ENCODE measurements at places on chromosomes 7 and 10.

GRCh38 chr10:50393784-50394467 lies 142.6 kb upstream of the ASAH2 start:
- DNase-seq = peak; percentile 33

DNA sequence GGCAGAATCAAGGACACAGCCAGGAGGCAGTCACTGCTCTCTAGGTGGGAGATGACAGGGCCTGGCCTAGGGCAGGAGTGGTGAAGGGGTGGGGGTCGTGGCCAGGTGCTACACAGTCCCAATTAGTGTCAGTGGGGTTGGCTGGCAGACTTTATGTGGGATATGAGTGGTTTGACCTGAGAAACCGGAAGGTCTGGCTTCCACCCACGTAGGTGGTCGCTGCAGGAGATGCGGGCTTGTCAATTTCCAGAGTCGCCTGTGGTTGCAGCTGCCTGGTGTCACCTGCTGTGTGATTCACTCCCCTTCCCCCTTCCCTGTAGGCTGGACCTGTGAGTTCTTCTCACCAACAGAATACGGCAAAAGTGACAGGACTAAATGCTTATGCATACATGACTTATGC lies 124.3 kb downstream of the KLF6 start:
- no peak for DNase-seq

DNA sequence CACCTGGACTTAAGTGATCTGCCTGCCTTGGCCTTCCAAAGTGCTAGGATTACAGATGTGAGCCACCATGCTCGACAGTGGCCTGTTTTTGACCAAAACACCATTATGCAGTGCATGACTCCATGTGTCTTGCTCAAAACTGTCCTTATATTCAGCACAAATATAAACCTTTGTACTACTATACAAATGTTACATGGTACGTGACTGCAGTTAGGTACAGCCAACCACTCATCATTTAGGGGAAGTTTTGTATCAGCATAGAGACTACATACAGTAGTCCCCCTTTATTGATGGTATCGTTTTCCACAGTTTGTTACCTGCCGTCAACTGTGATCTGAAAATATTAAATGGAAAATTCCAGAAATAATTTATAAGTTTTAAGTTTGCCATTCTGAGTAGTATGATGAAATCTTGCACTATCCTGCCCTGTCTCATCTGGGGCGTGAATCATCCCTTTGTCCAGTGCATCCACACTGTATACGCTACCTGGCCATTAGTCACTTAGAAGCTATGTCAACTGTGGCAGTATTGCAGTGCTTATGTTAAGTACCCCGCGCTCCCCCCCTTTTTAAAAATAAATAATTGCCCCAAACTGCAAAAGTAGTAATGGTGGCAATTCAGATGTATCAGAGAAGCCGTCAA lies 23.3 kb upstream of the ZNF282 start:
- peak; percentile 59 for DNase-seq

DNA sequence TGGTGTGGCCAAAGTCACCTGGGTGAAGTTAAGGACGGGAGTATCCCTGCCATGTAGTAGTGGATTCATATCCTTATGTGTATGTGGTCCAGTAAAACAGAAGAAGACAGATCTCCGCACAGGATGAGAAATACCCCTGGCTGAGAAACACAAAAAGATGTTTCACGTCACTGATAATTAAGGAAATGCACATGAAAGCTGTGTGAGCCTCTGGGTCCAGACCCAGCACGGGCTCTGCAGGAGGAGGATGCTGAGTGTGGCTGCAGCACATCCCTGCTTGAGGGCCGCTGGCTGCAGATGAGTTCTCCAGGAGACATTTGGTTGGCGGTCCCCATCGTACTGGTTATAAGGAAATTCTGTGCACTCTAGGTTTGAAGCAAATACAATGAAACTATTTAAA lies 8.2 kb upstream of the SUN1 start:
- no peak for DNase-seq

GRCh38 chr10:124124123-124124768 lies 30.8 kb upstream of the CHST15 start:
- DNase-seq = no peak

DNA sequence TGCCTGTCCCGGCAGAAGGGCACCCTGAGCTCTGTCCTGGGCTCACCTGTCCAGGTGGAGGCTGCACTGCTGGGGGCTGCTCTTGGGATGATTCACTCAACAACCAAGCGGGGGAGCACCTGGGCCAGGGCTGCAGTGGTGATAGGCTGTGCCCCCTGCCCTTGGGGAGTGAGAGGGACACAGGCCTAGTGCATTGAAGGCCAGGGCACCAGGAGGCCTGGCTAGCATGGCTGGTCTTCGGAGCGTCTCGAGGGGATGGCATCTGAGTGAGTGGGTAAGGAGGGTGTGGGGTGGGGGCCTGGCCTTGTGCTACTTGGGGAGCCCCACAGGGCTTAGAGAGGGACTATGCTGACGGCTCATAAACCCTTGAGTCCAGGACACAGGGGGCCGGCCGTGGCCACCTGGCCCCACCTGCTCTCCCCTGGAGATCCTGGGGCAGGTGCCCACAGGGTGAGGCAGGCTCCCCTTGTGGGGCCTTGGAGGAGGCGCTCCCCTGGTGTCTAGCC lies 3.1 kb downstream of the PWWP2B start:
- DNase-seq = no peak

GRCh38 chr7:134355927-134356326 lies 39.2 kb upstream of the SLC35B4 start:
- DNase-seq = no peak

- no peak for DNase-seq
These were observed 485.4 kb downstream of the HTR7 start for GRCh38 chr10:90372451-90372850.

DNA sequence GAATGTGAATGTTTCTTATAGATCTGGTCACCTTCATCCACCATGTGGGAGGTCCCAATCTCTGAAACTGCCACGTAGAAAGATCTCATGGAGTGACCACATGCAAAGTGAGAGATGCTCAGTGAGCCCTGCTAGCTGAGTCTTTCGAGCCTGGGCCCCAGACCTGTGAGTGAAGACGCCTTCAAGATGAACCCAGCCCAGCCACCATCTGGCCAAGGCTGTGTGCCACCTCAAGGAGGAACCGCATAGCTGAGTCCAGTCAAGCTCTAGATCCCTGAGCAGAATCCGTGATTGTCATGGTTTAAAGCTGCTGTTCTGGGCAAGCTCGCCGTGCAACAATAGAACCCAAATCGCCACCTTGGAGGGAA lies 20.2 kb upstream of the PPIF start:
- DNase-seq = no peak

GRCh38 chr10:60846173-60846572 lies 67.9 kb downstream of the CDK1 start:
- peak; percentile 69 for DNase-seq

GRCh38 chr7:128835790-128836641 lies 5.8 kb downstream of the FLNC start:
- peak; percentile 68 for DNase-seq

- DNase-seq = no peak
These were observed 1.7 kb upstream of the TRIP6 start for GRCh38 chr7:100865372-100865911.

DNA sequence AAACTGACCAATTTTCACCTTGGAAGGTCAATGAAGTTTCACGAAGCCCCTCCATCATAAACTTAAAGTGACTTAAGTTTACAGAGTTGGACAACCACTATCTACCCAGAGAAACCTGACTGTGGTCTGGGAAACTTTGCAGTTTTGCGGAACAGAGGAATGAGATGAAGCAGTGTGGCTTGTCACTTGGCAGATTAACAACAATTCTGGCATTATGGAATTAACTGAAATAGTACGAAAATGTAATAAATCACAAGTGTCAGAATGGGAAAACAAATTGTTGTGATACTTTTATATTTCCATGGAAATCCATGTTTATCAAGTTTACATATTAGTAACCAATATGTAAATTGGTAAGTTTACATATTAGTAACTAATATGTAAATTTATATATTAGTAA lies 4.9 kb downstream of the KMT2C start:
- no peak for DNase-seq

- no peak for DNase-seq
These were observed 191.9 kb downstream of the MAD1L1 start for GRCh38 chr7:2040893-2041270.

DNA sequence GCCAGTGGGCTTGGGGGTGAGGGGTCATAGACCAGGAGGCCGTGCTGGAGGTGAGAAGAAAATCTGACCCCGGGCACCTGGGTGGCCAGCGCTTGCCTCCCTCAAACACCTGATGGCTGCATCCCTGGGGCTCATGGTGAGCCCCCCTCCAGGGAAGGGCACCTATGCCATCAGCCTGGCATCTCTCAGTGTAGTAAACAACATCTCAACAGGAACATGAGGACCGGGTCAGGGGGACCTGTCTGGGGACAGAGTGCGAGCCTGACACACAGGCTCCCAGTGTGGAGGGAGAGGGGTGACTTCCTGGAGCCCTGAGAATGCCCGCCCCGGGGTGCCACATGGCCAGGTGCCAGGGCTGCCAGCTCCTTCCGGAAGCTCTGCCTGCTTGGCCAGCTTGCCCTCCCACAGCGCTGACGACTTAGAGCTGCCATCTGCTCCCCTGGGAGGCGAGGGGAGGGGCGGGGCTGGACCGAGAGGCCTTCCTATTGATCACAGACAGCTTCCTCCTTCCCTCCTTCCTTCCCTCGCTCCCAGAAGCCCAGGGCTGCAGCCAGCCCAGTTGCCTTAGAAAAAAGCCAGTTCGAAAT lies 12.3 kb downstream of the STX1A start:
- DNase-seq = no peak

GRCh38 chr10:116787893-116788665 lies 45.7 kb upstream of the HSPA12A start:
- DNase-seq = peak; percentile 76

DNA sequence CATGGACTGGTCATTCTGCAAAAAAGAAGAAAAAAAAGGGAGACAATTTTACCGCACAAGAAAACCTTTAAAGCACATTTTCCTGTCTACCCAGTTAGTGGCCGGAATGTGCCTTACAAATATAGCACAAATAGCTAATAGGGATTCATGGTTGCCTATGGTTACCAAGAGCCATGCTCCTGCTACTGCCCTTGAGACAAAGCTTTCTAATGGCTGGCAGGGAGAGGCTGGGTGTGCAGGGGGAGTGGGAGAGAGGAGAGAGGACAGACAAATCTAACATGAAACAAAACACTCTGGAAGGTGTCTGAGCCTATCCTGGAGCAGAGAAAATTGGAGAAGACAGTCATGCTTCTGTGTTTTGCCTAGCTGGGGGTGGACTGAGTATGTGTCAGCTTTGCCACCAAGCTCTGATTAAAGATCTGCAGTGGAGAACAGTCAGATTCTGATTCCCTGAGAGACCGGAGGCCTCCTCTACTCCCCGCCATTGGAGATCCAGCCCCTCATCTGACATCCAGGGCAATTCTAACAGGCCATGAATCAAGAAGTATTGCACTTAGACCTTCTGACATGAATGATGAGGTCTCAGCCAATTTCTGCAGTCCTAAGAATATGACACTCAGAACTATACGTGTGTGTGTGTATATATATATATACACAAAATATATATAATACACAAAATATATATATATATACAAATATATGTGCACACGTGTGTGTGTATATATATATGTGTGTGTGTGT lies 80.2 kb downstream of the PRTFDC1 start:
- DNase-seq = peak; percentile 21

DNA sequence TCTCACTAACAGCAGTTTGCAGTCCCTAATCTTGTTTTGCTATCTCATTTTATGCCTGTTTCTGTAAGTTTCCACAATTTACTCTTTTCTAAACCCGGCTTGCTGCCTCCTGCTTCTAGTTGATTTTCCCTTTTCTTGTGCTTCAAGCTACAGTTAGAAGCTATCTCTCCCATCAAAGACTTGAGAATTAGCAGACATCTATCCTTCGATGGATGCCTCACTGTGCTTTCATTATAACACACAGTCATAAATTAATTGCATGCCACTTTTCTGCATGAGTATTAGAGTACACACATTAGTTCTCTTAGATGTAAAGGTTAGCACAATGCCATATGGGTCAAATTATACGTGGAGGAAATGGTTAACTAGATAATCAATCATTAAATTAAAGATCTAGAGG lies 48.7 kb downstream of the SEMA3A start:
- no peak for DNase-seq

GRCh38 chr7:138961159-138961558 lies 20.0 kb downstream of the KIAA1549 start:
- DNase-seq = no peak

GRCh38 chr10:48285710-48286109 lies 11.2 kb upstream of the FRMPD2 start:
- no peak for DNase-seq

DNA sequence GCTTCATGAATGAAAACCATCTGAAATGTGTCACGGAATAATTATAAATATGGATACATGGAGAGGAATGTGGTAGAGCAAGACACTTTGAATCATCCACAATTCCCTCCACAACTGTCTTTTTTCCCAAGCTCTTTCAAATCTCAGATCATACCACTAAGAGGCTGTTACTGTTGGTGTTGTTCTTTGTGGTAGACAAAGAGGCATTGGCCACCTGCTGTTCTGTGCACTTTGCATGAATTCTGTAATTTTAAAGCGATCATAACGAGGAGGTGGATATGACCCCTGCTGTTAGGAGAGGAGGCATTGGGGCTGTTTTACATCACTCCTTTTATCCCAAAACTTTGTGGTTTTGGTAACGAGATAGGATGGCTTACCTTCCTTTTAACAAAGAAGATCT lies 141.2 kb upstream of the KLF6 start:
- peak; percentile 74 for DNase-seq

GRCh38 chr10:115118346-115118745 lies 25.2 kb downstream of the ATRNL1 start:
- no peak for DNase-seq

GRCh38 chr7:128940494-128941322 lies 3.0 kb downstream of the IRF5 start:
- DNase-seq = no peak

DNA sequence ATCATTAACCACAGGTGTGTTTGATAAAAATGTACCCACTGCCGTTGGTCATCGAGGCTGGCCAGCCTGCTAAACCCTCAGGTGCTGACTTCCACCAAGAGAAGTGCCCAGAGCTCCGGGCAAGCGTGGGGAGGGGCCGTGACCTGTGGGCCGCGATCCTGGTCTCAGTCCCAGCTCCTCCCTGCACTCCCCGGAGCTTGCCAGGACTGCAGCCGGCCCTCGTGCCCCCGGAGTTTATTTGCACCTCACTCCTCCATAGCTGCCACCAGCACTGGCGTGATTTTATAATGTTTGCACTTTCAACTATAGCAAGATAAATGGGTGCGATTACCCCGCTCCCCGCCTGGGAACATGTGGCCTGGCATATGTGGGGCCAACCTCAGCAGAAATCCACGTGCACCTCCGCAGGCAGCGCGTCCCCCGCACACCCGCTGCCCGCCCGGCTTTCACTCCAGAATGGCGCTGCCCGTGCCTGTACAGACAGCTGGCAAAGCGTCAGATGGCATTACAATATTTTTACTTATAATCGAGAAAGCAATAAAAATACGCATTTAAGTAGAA lies 30.8 kb downstream of the UNCX start:
- no peak for DNase-seq

DNA sequence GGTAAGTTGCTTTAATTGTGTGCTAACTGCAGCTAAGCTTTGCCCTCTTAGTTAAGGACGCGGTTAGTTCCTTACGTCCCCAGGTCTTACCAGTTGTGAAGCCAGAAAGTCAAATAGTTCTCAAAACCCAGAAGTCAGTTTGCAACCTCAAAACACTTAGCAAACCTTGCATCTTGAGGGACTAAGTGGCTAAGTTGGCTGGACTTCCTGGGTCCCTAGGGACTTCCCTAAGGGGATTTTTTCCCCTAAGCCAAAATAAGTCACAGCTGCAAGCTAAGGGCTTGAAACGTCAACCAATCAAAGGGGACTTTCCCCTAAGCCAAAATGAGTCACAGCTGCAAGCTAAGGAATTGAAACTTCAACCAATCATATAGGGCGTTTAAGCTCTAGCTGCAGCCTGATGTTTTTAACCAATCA lies 36.2 kb upstream of the HECW1 start:
- peak; percentile 59 for DNase-seq

GRCh38 chr10:4194231-4194630 lies 409.2 kb upstream of the KLF6 start:
- peak; percentile 36 for DNase-seq

All from fibroblast of skin of right biceps (primary cell).